ENCODE measurements at places on chromosomes 5 and 9. TPM values are rescaled to one million over a fixed set of nuclear protein-coding genes. Genes with fewer than 3 reads are reported as not detected.

Gene RASEF
- 8.9 TPM for polyA plus RNA-seq

Gene GRM6
- 1.7 TPM for polyA plus RNA-seq

Gene LMNB1
- 114 TPM for polyA plus RNA-seq

Gene C5orf58
- 0.24 TPM for polyA plus RNA-seq

Gene RNF208
- 13.8 TPM for polyA plus RNA-seq

Gene SPINK7
- polyA plus RNA-seq: 0.82 TPM

Gene TYRP1
- polyA plus RNA-seq: 1.5 TPM

Gene TAS2R1
- 0.13 TPM for polyA plus RNA-seq

Gene NUTM2G
- polyA plus RNA-seq: 1.3 TPM

Gene C8G
- 0.83 TPM for polyA plus RNA-seq

Gene TAF9
- 52.8 TPM for polyA plus RNA-seq

Gene LCN9
- not detected for polyA plus RNA-seq

Gene PPP2CA
- polyA plus RNA-seq: 185 TPM

Gene CCDC69
- 5.1 TPM for polyA plus RNA-seq

Gene CNOT8
- polyA plus RNA-seq: 70.6 TPM

Gene FBXO38
- polyA plus RNA-seq: 57.6 TPM

Gene EIF4EBP3
- 15.0 TPM for polyA plus RNA-seq

Gene CMYA5
- polyA plus RNA-seq: 17.7 TPM

Gene COL27A1
- 51.5 TPM for polyA plus RNA-seq

Gene ZNF608
- polyA plus RNA-seq: 80.8 TPM

Gene ZNF483
- 6.4 TPM for polyA plus RNA-seq

Gene PCDHGC4
- polyA plus RNA-seq: 3.3 TPM

Gene NDUFB6
- 78.4 TPM for polyA plus RNA-seq

Gene S1PR3
- polyA plus RNA-seq: 47.1 TPM

Gene UBLCP1
- 34.6 TPM for polyA plus RNA-seq

Gene SH3TC2
- polyA plus RNA-seq: 0.68 TPM

Gene OR13D1
- not detected for polyA plus RNA-seq

Gene ITGA1
- polyA plus RNA-seq: 57.6 TPM

Gene GKAP1
- polyA plus RNA-seq: 14.8 TPM

Gene ACER2
- 15.2 TPM for polyA plus RNA-seq

Gene SHOC1
- polyA plus RNA-seq: 0.92 TPM

Gene DMRTA1
- polyA plus RNA-seq: 1.1 TPM

Gene ZDHHC11B
- 9.2 TPM for polyA plus RNA-seq

Gene KCTD16
- 2.8 TPM for polyA plus RNA-seq

Gene TAF11L10
- not detected for polyA plus RNA-seq

Gene DRD1
- polyA plus RNA-seq: 0.04 TPM

Gene SPRY4
- 36.0 TPM for polyA plus RNA-seq

Gene KIAA0825
- polyA plus RNA-seq: 3.7 TPM

Gene SMU1
- 26.1 TPM for polyA plus RNA-seq

Gene ABO
- polyA plus RNA-seq: 17.6 TPM

Gene TMEM232
- 6.1 TPM for polyA plus RNA-seq

Gene PPP2R2B
- 16.6 TPM for polyA plus RNA-seq

Gene MVB12B
- polyA plus RNA-seq: 15.7 TPM

Gene PLPPR1
- polyA plus RNA-seq: 19.3 TPM
